Trophoblast cell (in vitro differentiated cells and primary cell): ENCODE measurements at places on chromosomes 5 and 9.

- DNase-seq = peak; percentile 81
Observed at GRCh38 chr9:107751567-107752210, 262.1 kb upstream of the KLF4 start.

GRCh38 chr9:128108269-128109049 lies 19.1 kb downstream of the PTGES2 start:
- DNase-seq = no peak

- peak; percentile 96 for DNase-seq
Observed at GRCh38 chr5:74636552-74636951, 4.0 kb downstream of the ENC1 start.

GRCh38 chr5:132459031-132459982 lies 31.3 kb downstream of the IRF1 start:
- no peak for DNase-seq

DNA sequence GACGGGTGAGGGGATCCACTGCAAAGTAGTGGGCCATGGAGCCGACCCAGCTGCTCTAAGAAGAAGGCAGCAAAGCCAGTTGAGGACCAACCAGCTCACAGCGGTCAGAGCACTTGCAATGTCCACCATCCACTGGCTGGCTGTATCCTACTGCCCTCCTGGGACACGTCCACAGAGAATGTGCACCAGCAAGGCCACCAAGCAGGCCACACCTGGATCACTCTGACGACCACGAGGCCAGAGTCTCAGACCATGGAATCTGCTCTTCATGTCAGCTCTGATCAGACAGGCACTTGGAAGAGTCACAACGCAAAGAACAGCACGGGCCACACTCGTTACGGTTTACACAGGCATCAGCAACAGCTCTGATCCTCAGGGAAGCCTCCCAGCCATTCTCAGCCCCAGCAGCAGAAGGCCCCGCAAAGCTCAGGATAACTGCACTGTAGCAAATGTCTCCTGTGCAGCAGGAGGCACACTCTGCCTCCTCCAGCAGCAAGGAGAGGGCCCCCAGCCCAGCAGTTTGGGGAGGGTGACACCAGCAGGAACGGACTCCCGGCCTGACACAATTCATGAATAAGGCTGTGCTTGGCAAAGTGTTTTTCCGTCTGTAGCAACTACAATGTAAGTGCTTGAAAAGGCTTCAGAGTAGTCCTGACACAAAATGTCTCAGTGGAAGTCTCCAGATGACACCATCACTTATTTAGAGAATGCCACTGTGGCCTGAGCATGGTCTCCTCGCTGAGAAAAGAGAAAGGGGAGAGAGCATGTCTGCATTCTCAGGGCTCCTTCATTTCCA lies 15.7 kb downstream of the SEMA4D start:
- no peak for DNase-seq

- DNase-seq = peak; percentile 74
Observed at GRCh38 chr9:91207729-91208418, 153.8 kb downstream of the AUH start.

GRCh38 chr9:113853333-113853732 lies 22.8 kb upstream of the ZNF618 start:
- DNase-seq = no peak

- no peak for DNase-seq
Observed at GRCh38 chr5:72372331-72372730, 52.2 kb downstream of the PTCD2 start.

- DNase-seq = no peak
Observed at GRCh38 chr5:138875552-138875875, 379 bp upstream of the LRRTM2 start.

- no peak for DNase-seq
Observed at GRCh38 chr5:147613359-147613758, 103.5 kb upstream of the DPYSL3 start.

DNA sequence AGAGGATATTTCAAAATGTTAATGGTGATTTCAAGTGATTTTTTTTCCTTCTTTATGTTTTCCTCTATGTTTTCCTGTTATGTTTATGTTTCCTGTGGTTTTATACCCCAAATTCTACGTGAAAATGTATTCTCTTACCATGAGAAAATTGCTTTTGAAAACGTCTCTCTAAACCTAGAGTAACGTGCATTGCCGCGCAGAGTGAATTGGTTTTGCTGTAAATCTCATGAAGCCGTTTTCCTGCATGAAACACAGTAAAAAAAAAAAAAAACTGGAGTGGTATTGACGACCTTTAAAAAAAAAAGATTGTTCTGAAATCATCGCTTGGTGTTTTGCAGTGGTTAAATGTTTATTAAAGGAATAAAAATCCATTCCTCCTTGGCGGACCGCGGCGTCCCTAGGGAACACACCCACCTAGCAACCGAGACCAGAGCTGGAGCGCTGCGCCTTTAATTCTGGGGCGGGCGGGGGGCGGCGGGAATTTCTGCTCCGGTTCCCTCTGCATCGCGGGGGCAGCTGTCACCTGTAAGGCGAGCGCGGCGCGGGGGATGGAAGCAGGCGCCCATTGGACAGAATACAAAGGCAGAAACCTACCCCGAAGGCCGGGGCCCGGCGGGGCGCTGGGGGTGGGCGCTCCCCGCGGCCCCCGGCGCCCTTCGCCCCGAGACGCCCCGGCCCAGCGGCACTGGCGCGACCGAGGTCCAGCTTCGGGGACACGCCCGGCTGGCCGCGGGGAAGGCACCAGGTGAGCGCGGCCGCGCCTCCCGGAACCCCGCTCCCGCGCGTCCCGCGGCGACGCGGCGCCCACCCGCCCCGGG lies at the start of gene SOWAHA:
Gene SOWAHA, plus strand, starts transcription at position 522 of the 818 bp plus-strand sequence. CDS start 320 bp downstream, outside the sequence.
- no peak for DNase-seq

DNA sequence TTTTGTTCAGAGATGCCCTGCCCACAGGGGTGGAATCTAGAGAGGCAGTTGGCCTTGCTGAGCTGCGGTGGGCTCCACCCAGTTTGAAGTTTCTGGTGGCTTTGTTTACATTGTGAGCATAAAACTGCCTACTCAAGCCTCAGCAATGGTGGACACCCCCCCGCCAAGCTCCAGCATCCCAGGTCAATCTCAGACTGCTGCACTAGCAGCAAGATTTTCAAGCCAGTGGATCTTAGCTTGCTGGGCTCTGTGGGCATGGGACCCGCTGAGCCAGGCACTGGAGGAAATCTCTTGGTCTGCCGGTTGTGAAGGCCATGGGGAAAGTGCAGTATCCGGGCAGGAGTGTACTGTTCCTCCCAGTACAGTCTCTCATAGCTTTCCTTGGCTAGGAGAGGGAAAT lies 55.5 kb downstream of the MINAR2 start:
- DNase-seq = no peak

GRCh38 chr9:134814598-134815215 lies 65.9 kb upstream of the FCN2 start:
- peak; percentile 59 for DNase-seq

GRCh38 chr5:78232163-78232562 lies 62.3 kb downstream of the AP3B1 start:
- DNase-seq = no peak

DNA sequence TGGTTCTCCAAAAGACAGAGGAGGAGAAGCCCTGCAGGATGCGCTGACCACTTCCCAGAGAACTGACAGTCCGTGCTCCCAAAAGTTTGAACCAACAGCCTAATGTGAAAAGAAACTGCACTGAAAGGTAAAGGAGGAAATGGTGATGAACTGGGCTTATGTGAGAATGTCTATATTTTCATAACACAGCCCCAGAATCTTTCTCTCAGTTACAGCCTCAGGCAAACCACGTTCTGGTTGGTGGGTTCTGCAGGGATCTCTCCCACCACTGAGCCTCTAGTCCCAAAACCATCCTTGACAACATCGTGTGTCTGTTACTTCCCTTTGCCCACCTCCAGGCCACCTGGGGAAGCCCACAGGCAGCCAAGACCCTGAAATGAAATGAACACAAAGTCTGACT lies 23.9 kb downstream of the SPARC start:
- DNase-seq = no peak

GRCh38 chr5:3680821-3681220 lies 85.2 kb downstream of the IRX1 start:
- no peak for DNase-seq

DNA sequence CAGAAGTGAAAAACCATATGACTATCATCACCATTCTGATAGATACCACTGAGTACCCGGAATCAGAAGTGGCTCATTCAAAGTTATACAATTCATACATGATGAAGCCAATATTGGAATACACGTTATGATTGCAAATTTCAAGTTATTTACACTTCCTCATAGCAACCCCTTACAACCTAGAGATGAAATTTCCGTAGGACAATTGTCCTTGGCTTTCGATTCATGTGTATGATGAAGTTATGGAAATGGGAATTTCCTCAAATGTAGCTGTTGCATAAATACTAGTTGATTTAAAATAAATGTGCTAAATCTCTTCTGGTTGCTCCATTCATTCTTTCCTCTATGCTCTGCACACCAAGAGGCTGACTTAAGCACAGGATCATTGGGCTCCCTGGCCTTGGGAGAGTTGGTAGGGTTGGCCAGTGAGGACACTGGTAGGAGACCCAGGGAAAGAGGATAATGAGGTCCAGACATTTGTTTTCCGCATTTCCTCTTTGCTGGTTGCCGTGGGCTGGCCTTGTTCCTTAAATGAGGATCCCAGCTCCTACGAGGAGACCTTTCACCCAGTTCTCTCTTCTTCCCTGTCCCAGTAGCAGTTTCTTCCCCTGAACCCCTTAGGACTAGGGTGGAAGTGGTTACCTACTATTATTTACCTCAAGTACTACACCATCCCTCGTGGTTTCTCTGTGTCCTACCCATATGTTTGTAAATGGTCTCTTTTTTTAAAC lies 90.3 kb downstream of the ZNF474 start:
- peak; percentile 8 for DNase-seq

DNA sequence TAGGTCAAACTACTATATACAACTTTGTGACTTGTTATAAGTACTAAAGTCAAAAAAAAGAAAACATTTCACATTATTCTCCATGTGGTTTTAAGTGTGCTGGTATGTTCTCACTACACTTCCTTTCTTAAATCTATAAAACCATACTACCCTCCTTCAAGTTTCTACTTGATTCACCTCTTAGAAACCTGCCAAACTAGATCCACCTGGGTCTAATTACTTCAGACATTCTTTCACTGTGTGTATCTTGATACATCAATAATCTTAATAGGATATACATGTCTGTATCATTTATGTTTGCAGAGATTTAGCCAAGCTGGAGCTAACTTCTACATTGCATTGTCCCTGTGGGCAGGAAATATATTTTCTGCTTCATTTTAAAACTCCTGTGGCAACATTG lies 1012.6 kb downstream of the EFNA5 start:
- DNase-seq = no peak

GRCh38 chr9:115495836-115496235 lies 377.9 kb upstream of the TNC start:
- DNase-seq = no peak

GRCh38 chr5:157568222-157568621 lies 7.4 kb downstream of the ADAM19 start:
- DNase-seq = no peak

DNA sequence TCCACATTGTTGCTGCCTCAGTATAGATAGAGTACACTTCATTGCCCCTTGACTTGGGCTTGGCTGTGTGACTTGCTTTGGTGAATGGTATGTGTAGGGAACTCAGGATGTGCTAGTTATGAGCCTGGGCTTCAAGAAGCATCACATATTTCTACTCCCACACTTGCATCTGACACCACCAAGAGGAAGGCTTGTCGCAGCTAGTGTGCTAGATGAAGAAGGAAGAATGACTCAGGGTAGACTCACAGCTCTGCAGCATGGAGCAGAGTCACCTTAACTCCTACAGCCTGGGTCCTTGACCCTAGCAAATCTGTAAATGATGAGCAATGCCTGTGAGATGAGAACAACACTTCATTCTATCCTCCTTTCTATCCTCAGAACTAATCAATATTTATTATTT lies 261.8 kb downstream of the ASTN2 start:
- no peak for DNase-seq

- DNase-seq = no peak
Observed at GRCh38 chr5:10631316-10631996, 67.6 kb downstream of the ANKRD33B start.

GRCh38 chr5:80941496-80941895 lies 18.7 kb upstream of the RASGRF2 start:
- peak; percentile 97 for DNase-seq

GRCh38 chr9:16516891-16517290 lies 353.6 kb downstream of the BNC2 start:
- peak; percentile 14 for DNase-seq

DNA sequence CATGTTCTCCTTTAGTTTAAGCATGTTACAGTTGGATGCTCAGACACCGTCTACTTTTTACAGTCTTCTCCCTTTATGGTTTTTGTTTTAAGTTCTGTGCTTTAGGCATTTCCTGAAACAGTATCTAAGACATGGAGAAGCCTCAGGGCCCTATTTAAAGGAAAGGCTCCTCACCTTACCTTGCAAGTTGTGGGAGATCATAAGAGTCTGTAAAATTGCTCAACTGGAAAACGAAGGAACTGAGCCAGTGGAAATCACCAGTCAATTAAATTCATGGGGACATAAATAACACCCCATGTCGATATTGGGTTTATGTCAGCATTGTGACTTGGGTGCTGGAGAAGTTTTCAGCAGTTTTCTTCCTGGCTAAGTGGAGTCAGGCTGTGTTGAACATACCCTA lies 239.2 kb downstream of the KIF4B start:
- DNase-seq = no peak

- peak; percentile 60 for DNase-seq
Observed at GRCh38 chr9:124660341-124660801, 110.7 kb downstream of the NR6A1 start.
